ENCODE measurements at places on chromosomes 6 and 20. TPM values are rescaled to one million over a fixed set of nuclear protein-coding genes. Genes with fewer than 3 reads are reported as not detected.

ANKRD6 gene
- polyA plus RNA-seq = 22.7 TPM

GGTLC1 gene
- polyA plus RNA-seq = not detected

SLC17A3 gene
- 0.40 TPM for polyA plus RNA-seq

- no peak for DNase-seq
Measured at GRCh38 chr20:46683668-46683938, 5.6 kb downstream of the TP53RK start.

DNA sequence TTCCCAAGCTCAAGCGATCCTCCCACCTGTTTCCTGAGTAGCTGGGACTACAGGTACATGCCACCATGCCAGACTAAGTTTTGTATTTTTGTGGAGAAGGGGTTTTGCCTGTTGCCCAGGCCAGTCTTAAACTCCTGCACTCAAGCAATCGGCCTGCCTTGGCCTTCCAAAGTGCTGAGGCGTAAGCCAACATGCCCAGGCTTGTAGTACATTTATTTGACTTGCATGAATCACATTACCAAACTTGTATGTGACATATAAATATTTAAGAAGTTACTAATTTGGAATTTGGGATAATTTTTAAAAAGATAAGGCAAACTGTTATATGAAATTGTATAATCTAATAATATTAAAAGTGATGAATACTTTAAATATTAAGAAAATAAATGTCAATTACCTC lies 157.6 kb downstream of the MCHR2 start:
- DNase-seq = no peak

DNA sequence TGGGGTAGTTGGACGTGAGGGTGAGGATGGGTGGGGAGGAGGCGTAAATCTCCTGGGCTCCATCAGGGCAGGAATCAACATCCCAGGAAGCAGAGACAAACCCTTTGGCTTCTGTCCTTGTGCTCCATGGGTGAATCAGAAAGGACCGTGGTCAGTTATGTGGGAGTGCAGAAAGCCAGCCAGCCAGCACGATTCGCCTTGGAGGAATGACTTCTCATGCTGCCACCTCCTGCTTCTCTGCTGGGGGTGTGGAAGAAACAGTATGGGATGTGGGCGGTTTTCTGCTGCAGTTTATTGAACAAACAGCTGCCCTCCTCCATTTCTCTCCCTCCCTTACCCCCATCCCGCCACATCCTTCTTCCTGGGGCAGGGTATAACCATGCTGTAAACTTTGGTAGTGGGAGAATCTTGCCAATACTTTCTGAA lies 214.5 kb downstream of the SOX4 start:
- DNase-seq = no peak

GRCh38 chr6:34243131-34243771 lies 5.6 kb downstream of the SMIM29 start:
- DNase-seq = no peak

- DNase-seq = no peak
Measured at GRCh38 chr6:170273681-170274080, 17.2 kb downstream of the DLL1 start.

VSX1 gene
- not detected for polyA plus RNA-seq

GATA5 gene
- polyA plus RNA-seq = 7.1 TPM
